ENCODE measurements at places on chromosomes 6 and 20. TPM values are rescaled to one million over a fixed set of nuclear protein-coding genes. Genes with fewer than 3 reads are reported as not detected.

GRCh38 chr20:10595985-10596384, 77.8 kb downstream of the JAG1 start:
- no peak overlapping the region for H3K27ac ChIP-seq
- no peaks in the 10 kb centered on the region for H3K27me3 ChIP-seq
- no peak for DNase-seq
- no peaks in the 10 kb centered on the region for H3K4me1 ChIP-seq
- H3K4me3 ChIP-seq: no peak overlapping the region

DNA sequence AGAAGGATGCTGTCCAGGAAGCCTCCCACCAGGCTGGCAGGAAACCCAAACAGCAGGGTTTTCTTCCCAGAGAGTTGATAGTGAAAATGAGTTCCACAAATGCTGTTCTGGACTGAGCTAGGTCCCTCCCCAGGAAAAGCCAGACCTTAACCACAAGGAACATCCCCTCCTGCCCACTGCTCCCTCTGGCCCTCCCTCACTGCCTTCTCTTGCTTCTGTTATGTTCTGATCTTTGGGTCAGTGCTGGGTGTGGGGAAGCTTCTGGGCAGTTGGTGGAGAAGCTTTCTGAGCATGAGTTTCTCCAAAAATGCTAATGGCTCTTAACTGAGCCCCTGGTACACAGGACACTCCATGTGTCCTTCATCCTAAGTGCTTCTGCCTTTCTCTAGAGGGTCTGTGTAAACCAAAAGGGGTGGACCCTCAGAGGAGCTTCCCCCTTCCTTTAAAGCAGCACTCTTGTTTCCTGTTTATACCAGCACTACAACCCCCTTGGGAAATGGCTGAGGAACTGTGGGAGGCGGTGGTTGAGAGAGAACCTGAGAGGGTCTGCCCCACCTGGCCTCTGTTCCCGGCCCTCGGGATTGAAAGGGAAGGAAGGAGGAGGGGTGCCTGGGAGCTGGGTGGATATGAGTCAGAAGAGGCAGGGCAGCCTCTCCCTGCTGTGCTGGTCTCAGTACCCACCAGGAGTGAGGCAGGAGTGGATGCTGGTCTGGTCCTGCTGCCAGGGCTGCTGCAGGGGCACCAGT, 42.0 kb downstream of the CDS2 start:
- H3K36me3 ChIP-seq: no peaks in the 10 kb centered on the region
- H3K4me3 ChIP-seq: no peak overlapping the region
- peak; percentile 52 for DNase-seq
- H3K27ac ChIP-seq: no peak overlapping the region
- peaks cover 4% of the 10 kb centered on the region for H3K4me1 ChIP-seq

DNA sequence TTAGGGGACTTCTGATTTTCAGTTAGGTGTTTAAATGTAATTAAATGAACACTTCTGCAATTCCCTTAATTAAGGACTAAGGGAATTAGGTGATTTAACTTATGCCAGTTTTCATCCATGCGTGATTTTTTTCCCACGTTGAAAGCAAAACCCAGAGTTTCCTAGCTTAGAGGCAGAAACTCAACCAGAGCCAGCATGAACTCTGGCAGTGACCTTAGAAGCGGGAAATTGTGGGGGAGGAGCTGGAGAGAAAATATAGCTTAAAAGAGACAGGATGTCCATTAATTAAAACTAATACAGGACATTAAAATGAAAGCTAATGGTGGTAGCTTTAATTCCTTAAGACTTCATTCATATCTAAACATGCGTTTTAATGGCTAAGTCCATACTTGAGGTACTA, 41.6 kb downstream of the IYD start:
- no peak overlapping the region for H3K4me3 ChIP-seq
- H3K27me3 ChIP-seq: no peaks in the 10 kb centered on the region
- DNase-seq: no peak
- peaks cover 9% of the 10 kb centered on the region for H3K4me1 ChIP-seq
- no peaks in the 10 kb centered on the region for H3K36me3 ChIP-seq

DNA sequence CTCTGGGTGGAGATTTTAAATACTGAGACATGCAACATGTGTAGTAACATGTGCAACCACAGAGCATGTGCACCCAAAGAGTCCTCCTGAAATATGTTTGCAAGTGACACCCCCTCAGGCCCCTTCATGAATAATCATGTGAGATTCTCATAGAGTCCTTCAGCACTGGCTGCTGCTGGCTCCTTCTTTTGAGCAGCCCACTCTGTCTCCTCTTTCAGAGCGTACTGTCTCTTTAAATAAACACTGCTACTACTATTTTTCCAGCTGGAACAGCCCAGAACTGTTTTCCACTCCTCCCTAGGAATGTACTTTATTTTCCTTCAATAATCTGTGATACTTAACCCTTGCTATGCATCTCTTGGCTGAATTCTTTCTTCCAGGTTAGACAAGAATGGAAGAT, 42.0 kb downstream of the HLA-DRB5 start:
- H3K27ac ChIP-seq: no peak overlapping the region
- no peaks in the 10 kb centered on the region for H3K4me1 ChIP-seq
- H3K36me3 ChIP-seq: no peaks in the 10 kb centered on the region
- DNase-seq: no peak
- H3K27me3 ChIP-seq: no peaks in the 10 kb centered on the region

GRCh38 chr6:157928428-157928827, 53.2 kb upstream of the SYNJ2 start:
- H3K27ac ChIP-seq: no peak overlapping the region
- DNase-seq: no peak
- H3K36me3 ChIP-seq: no peaks in the 10 kb centered on the region
- H3K4me1 ChIP-seq: no peaks in the 10 kb centered on the region
- H3K27me3 ChIP-seq: no peaks in the 10 kb centered on the region
- no peak overlapping the region for H3K4me3 ChIP-seq

- H3K36me3 ChIP-seq: no peaks in the 10 kb centered on the region
- no peaks in the 10 kb centered on the region for H3K27me3 ChIP-seq
- no peak overlapping the region for H3K4me3 ChIP-seq
- no peaks in the 10 kb centered on the region for H3K4me1 ChIP-seq
Observed at GRCh38 chr6:134814076-134814695, 135.7 kb downstream of the ALDH8A1 start.

GRCh38 chr20:51738877-51739447, 29.2 kb downstream of the ATP9A start:
- peak; percentile 42 for DNase-seq
- no peak overlapping the region for H3K27ac ChIP-seq
- H3K27me3 ChIP-seq: no peaks in the 10 kb centered on the region
- no peaks in the 10 kb centered on the region for H3K36me3 ChIP-seq

- peak overlapping the region; percentile 20 for H3K27ac ChIP-seq
- H3K27me3 ChIP-seq: no peaks in the 10 kb centered on the region
- H3K4me1 ChIP-seq: peaks cover 30% of the 10 kb centered on the region
- H3K36me3 ChIP-seq: no peaks in the 10 kb centered on the region
- H3K4me3 ChIP-seq: no peak overlapping the region
Observed at GRCh38 chr6:41625442-41625841, 12.8 kb upstream of the MDFI start.

DNA sequence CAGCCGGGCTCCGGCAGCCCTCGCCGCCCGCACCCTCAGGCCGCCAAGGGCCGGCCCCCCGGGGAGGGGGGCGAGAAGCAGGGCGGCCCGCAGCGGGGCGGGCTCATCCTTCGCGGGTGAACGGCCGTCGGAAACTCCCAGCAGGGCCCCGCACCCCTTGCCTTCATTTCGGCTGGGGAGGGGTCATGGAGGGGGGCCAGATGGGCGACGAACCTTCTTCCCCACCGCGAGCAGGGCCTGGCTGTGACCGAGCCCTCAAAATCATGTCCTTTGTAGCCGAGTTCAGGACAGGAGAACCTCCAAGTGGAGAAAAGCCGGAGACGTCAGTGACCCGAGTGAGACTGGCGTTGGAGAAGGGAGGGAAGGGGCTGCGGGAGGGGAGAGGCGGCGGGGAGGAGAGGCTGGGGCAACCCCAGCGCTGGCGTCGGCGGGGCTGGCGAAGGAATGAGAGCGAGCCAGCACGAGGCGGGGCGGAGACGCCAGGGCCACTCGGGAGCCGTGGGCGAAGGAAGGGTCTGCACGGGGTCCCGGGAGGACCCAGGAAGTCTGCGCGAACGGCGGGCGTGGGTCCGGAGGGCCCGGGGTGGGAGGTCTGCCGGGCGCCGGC, 571 bp upstream of the FOXC1 start:
- no peak overlapping the region for H3K27ac ChIP-seq
- peaks cover 79% of the 10 kb centered on the region for H3K27me3 ChIP-seq
- no peak overlapping the region for H3K4me3 ChIP-seq
- DNase-seq: peak; percentile 48

DNA sequence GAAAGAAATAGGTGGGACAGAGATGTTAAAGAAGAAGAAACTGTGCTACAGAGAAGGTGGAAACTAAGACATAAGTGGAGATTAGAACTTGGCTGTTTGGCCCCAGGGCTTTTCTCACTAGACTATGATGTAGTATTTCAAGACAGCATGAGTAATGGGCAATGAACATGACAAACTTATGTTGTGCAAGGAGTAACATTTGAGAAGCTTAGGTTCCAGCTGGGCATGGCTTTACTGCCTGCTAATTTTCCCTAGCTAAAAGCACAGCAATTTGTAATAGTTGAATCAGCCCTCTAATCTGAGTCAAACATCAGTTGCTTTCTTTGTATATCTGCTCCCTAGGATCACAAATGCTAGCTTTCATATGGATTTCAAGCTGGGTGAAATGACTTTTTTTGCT, 294.3 kb upstream of the BMP2 start:
- no peak overlapping the region for H3K4me3 ChIP-seq
- no peak for DNase-seq
- no peak overlapping the region for H3K27ac ChIP-seq
- no peaks in the 10 kb centered on the region for H3K27me3 ChIP-seq
- H3K36me3 ChIP-seq: no peaks in the 10 kb centered on the region

DNA sequence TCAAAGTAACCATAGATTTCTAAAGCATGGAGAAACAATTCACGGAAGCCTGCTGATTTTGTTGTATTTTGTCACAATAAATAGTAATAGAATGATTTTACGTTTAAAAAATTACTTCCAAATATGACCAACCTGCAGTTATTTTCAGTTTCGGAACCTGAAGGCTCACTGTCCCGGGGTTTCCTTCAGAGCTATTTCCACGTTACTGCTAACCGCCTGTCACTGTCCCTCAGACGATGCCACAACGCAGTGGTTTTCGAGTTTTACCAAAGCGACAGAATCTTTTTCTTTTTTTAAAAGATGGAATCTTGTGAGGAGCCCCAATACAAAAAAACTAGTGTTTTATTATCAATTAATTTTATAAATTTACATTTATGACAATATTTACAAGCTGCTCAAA, 40.5 kb downstream of the PSMG4 start:
- no peak overlapping the region for H3K27ac ChIP-seq
- DNase-seq: no peak
- H3K4me1 ChIP-seq: no peaks in the 10 kb centered on the region
- H3K36me3 ChIP-seq: no peaks in the 10 kb centered on the region
- no peaks in the 10 kb centered on the region for H3K27me3 ChIP-seq
- no peak overlapping the region for H3K4me3 ChIP-seq

GRCh38 chr20:46647469-46647868, 3.8 kb downstream of the SLC13A3 start:
- H3K4me1 ChIP-seq: peaks cover 3% of the 10 kb centered on the region
- no peak overlapping the region for H3K27ac ChIP-seq
- H3K36me3 ChIP-seq: no peaks in the 10 kb centered on the region
- no peak for DNase-seq

EPPIN gene
- not detected for total RNA-seq

SLC35D3 gene
- total RNA-seq: not detected

NOX3 gene
- not detected for total RNA-seq

TRIM40 gene
- total RNA-seq: 1.0 TPM

GRM1 gene
- total RNA-seq: 0.08 TPM

BIRC7 gene
- 0.43 TPM for total RNA-seq

WFDC2 gene
- total RNA-seq: 16.7 TPM

CRISP2 gene
- total RNA-seq: not detected
